ENCODE measurements at places on chromosomes 2 and 18. TPM values are rescaled to one million over a fixed set of nuclear protein-coding genes. Genes with fewer than 3 reads are reported as not detected.

DNA sequence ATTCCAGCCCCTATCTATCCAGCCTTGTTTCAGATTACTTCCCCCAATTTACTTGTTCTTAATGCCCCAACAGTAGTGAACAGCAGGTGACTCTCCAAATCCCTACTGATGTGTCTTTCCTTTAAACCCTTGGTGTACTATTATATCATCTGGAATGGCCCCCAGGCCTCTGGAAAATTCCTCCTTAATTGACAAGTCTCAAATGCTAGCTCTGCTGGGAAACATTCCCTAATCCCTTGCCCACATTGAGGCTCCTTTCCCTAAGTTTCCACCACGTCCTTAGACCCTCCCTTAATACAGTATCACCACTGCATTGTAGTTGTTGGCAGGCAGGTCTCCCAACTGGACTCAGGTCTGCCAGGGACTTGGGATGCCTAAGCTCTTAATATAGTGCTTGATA is 41.0 kb downstream of the MYO3B start:
- H3K27ac ChIP-seq = no peak overlapping the region
- no peaks in the 10 kb centered on the region for H3K4me1 ChIP-seq
- H3K36me3 ChIP-seq = no peaks in the 10 kb centered on the region
- no peak overlapping the region for H3K4me3 ChIP-seq
- no peaks in the 10 kb centered on the region for H3K27me3 ChIP-seq

GRCh38 chr18:77811503-77811902 is 561.9 kb downstream of the GALR1 start:
- H3K4me3 ChIP-seq = no peak overlapping the region
- H3K27me3 ChIP-seq = no peaks in the 10 kb centered on the region
- H3K4me1 ChIP-seq = no peaks in the 10 kb centered on the region
- H3K36me3 ChIP-seq = no peaks in the 10 kb centered on the region

The KRTCAP3 gene
- total RNA-seq = not detected

The C2orf80 gene
- total RNA-seq = not detected

DNA sequence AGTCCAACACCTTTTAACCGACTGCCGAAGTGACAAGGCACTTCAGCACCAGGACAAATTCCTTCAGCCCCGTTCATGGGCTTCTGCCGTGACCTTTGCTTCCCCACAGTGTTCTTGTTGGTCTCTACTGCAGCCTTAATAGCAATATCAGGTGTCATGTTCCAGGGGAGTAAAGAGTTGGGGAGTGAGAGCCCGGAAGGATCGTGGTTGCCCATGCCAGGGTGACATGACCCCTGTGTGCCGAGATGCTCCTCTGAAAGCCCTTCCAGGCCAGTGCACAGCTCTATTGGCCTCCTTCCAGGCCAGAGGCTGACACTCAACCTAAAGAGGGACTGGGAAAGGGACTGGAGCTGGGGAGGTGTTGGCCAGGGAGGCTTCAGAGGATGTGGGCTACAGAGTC is 279.2 kb downstream of the CYRIA start:
- no peak overlapping the region for H3K27ac ChIP-seq
- H3K36me3 ChIP-seq = no peaks in the 10 kb centered on the region
- no peaks in the 10 kb centered on the region for H3K27me3 ChIP-seq
- no peak for DNase-seq

DNA sequence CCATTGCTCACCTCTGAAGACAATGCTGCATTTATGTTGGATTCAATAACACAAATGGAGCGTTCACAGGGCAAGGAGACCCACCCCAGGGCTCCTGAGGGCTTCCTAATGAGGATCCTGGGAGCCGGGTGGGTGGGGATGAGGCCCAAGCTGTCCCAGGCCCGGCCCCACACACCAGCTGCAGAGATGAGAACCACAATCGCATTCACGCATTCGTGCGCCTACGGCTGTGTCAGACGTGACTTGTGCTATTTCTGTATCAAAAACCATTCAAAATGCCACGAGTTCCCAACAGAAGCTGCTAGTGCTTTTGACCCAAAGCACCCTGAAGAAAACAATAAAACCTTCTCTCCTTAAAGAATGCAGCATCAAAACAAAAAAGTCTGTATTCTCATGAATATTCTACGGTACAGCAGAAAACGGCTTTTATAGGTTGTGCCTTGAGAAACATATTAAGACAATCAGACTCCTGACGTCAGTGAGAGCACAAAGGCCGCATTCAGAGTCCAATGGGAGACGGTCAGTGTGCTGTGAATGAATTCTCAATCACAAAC is 205.4 kb downstream of the HDAC4 start:
- H3K27me3 ChIP-seq = no peaks in the 10 kb centered on the region
- no peak overlapping the region for H3K27ac ChIP-seq
- no peaks in the 10 kb centered on the region for H3K36me3 ChIP-seq
- DNase-seq = no peak

DNA sequence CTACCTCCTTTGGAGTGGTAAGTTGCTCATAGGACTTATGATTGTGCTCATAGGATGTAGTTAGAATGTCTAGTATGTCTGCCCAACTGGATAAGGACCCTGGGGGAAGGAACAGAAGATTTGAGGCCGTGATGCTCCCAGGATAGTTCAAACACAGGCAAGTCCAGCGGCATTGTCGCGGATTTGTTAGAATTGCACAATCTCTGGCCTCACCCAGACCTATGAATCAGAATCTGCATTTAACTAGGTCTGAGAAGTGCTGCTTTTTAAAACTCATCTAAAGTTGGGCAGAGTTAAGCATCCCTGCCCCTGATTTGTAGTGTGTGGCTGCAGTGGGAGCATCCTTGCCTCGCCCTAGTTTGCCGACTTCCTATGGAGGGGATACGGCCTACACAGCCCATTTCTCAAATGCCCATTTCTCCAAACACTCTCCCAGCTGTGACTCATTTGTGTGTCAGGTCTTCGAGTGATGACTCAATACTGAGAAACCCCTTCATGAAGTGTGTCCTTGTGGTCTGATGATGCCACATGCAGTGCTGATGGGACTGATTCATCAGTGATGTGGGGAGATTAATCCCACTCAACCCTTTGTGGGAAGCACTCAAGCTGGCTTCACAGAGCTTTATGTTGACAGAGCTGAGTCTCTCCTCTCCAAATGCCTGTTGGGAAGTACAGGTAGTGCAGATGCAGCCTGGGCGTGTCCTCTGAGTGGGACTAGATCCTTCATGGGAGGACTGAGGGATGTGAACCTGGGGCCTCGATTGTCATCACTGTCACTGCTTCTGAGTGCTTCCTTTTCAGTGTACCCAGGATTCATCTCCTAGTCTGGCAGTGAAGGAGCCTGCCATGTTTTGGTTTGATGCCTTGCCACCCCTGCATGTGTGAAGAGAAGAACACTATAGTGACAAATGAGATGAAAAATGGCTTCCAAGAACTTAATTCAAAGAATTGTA is 18.7 kb downstream of the SMIM21 start:
- no peaks in the 10 kb centered on the region for H3K27me3 ChIP-seq
- H3K27ac ChIP-seq = no peak overlapping the region
- H3K4me3 ChIP-seq = no peak overlapping the region
- no peak for DNase-seq
- H3K4me1 ChIP-seq = no peaks in the 10 kb centered on the region

The ZNF512 gene
- total RNA-seq = 82.9 TPM

- H3K27me3 ChIP-seq = no peaks in the 10 kb centered on the region
- H3K27ac ChIP-seq = no peak overlapping the region
- H3K4me1 ChIP-seq = no peaks in the 10 kb centered on the region
- H3K36me3 ChIP-seq = no peaks in the 10 kb centered on the region
- no peak for DNase-seq
- H3K4me3 ChIP-seq = no peak overlapping the region
These were observed 225.1 kb downstream of the TMEM182 start for GRCh38 chr2:102986826-102987490.

DNA sequence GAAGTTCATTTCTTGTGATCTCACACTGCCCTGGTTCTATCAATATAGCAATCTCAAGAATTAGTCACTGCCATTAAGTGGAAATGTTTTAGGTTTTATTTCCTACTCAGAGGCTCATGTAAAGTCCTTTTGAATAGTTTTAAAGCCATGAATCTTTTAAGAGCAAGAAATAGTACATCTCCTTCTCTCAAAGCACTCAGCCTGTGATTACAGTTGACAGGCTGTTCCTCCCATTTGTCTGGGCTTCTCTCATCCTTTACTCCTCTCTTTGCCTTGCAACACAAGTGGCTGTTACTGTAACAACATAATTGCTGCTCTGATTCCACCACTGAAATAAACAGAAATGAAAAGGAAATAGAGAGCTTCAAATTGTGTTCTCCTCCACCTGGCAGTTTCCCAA is 18.4 kb downstream of the GRP start:
- H3K27ac ChIP-seq = no peak overlapping the region
- no peak for DNase-seq
- no peaks in the 10 kb centered on the region for H3K36me3 ChIP-seq
- H3K27me3 ChIP-seq = no peaks in the 10 kb centered on the region
- H3K4me3 ChIP-seq = no peak overlapping the region
- no peaks in the 10 kb centered on the region for H3K4me1 ChIP-seq

- no peak overlapping the region for H3K4me3 ChIP-seq
- no peaks in the 10 kb centered on the region for H3K4me1 ChIP-seq
- no peak overlapping the region for H3K27ac ChIP-seq
- no peak for DNase-seq
These were observed 1247.8 kb upstream of the NXPH2 start for GRCh38 chr2:140027966-140028365.

DNA sequence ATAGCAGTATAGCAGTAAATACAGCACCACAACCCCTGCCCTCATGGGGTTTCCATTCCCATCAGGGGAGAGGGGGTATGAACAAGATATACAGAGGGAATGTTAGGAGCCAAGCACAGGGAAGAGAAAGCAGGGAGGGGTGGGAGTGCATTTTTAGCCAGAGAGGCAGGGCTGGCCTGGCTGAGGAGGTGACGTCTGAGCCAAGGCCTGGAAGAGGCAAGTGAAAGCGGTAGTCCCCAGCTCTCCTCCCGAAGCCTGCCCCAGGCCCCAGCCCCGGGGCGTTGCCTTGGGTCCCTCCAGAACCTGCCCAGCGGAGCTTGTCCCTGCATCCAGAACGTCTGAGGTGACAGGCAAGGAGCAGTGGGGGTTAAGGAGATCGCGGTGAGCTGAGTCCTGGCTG is 45.1 kb upstream of the FOSL2 start:
- no peaks in the 10 kb centered on the region for H3K36me3 ChIP-seq
- H3K4me1 ChIP-seq = peaks cover 4% of the 10 kb centered on the region
- no peak overlapping the region for H3K27ac ChIP-seq
- no peak overlapping the region for H3K4me3 ChIP-seq
- H3K27me3 ChIP-seq = no peaks in the 10 kb centered on the region

- no peaks in the 10 kb centered on the region for H3K4me1 ChIP-seq
- peak within 1 kb of the TSS; percentile 33 for H3K27ac ChIP-seq
- peak; percentile 18 for DNase-seq
- H3K36me3 ChIP-seq = no peaks in the 10 kb centered on the region
These were observed at the start of gene CACNB4 for GRCh38 chr2:152098496-152099366. CACNB4 (minus strand) TSS chr2:152099044.

The ANKRD53 gene
- total RNA-seq = not detected

The DSG4 gene
- total RNA-seq = 0.07 TPM

The WDR54 gene
- total RNA-seq = 19.7 TPM

The REG1B gene
- not detected for total RNA-seq

- H3K36me3 ChIP-seq = no peaks in the 10 kb centered on the region
- no peak overlapping the region for H3K4me3 ChIP-seq
- H3K27ac ChIP-seq = no peak overlapping the region
These were observed 59.4 kb upstream of the RAPH1 start for GRCh38 chr2:203594541-203594940.

DNA sequence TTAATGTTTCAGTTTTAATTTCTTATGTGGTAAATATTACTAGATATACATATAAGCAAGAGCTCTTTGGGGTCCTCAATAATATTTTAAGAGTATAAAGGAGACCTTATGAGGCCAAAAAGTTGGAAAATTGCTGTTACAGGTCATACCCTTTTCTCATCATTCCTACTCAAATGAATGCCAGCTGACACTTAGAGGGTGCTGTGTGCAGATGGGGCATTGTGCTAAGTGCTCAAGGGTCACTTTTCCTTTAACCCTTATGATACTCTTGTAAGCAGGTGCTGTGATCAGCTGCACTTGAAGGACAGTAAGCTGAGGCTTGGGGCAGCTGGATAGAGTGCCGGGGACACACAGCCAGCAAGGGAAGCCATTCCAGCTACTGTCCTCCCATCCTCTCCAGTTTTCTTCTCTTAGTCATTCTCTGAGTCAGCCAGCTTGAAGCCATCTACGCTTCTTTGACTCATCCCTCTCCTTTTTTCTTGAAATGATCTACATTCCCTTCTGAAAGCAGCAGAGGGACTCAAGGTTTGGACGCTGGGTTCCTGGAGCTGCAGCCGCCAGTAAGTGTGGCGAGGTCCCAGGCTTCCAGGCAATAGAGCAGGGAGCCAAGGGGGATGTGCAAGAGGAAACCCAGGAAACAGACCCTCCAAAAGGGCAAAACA is 42.0 kb upstream of the CREB1 start:
- no peaks in the 10 kb centered on the region for H3K27me3 ChIP-seq
- H3K27ac ChIP-seq = no peak overlapping the region
- H3K4me3 ChIP-seq = no peak overlapping the region
- no peaks in the 10 kb centered on the region for H3K4me1 ChIP-seq
- DNase-seq = no peak
- H3K36me3 ChIP-seq = no peaks in the 10 kb centered on the region

GRCh38 chr18:76359909-76360308 is 135.1 kb downstream of the ZNF516 start:
- peak overlapping the region; percentile 70 for H3K27ac ChIP-seq
- DNase-seq = no peak
- H3K36me3 ChIP-seq = no peaks in the 10 kb centered on the region
- H3K4me1 ChIP-seq = no peaks in the 10 kb centered on the region

DNA sequence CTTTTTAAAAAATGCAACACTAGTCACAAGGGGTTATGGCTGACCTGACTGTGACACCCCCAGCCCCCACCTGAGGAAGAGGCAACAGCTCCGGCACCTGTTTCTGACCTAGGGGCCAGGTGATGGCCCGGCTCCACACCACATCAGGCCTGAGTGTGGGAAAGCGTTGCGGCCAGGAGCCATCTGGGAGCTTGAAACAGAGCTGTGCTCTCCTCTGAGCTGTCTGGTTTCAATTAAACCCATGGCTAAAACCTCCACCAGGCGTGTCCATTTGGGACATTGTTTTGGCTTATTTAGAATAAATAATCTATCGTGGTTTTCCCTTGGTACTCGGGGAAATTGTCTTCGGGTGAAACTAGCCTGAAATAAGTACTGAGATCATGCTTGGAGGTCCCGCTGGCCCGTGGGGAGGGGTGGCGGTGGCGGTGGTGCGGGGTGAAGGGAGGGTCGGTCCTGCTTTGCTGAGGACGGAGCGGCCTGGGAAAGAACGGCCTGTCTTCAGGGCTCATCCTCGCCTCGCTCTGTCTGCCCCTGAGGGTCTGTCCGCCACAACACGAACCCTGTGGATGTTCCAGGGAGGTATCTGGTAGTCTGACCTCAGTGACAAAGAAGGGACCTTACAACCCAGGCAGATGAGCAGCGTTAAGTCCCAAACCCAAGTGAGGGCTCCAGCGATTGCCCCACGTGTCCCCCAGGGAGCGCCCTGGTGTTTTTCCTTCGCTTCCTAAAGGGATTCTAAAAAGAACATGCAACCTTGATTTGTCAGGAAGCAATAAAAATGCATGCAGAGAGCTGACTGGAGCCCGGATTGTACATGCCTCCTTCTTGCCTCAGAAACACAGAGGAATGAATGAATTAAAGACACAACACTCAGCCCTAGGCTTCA is 58.7 kb downstream of the IL1RL2 start:
- H3K36me3 ChIP-seq = no peaks in the 10 kb centered on the region
- no peaks in the 10 kb centered on the region for H3K27me3 ChIP-seq
- peak; percentile 51 for DNase-seq
- H3K4me3 ChIP-seq = no peak overlapping the region

Measured in uterus (tissue), 4 donors.